Neural crest cell (in vitro differentiated cells): ENCODE measurements at places on chromosomes 7 and 10. TPM values are rescaled to one million over a fixed set of nuclear protein-coding genes. Genes with fewer than 3 reads are reported as not detected.
A peak's percentile ranks its signal among the peaks of the same experiment; 100 is the strongest.

TMEM213 gene
- total RNA-seq = not detected in 2 replicates

- no peak for DNase-seq
Measured at GRCh38 chr7:65955718-65956117, 26.3 kb downstream of the GUSB start.

GRCh38 chr7:153530441-153530840 is 521.8 kb upstream of the DPP6 start:
- DNase-seq = no peak

CALU gene
- total RNA-seq = 139 and 145 TPM in 2 replicates

DNA sequence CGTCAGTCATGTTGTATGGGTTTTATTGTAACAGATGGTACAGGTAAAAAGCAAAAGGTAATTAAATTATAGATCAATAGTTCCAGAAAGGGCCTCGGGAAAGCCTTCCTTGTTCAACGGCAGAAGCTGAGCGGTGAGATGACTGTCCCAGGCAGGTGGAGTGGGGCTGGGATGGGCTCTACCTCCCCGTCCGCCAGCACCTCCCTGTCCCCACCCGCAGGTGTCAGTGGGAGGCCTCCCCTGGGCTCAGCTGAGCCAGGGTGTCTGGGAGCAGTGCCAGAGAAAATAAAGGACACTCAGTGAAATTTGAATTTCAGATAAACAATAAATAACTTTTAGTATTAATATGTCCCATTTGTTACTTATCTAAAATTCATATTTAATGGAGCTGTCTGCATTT is 58.9 kb downstream of the CLRN3 start:
- DNase-seq = no peak

SGCE gene
- total RNA-seq = 44.9 and 51.9 TPM in 2 replicates

GRCh38 chr10:34666008-34666704 is 148.9 kb downstream of the PARD3 start:
- DNase-seq = no peak

GRCh38 chr7:7581531-7582179 is 15.0 kb downstream of the MIOS start:
- no peak for DNase-seq

GRCh38 chr10:6195846-6196245 is 6.9 kb upstream of the PFKFB3 start:
- no peak for DNase-seq

DNA sequence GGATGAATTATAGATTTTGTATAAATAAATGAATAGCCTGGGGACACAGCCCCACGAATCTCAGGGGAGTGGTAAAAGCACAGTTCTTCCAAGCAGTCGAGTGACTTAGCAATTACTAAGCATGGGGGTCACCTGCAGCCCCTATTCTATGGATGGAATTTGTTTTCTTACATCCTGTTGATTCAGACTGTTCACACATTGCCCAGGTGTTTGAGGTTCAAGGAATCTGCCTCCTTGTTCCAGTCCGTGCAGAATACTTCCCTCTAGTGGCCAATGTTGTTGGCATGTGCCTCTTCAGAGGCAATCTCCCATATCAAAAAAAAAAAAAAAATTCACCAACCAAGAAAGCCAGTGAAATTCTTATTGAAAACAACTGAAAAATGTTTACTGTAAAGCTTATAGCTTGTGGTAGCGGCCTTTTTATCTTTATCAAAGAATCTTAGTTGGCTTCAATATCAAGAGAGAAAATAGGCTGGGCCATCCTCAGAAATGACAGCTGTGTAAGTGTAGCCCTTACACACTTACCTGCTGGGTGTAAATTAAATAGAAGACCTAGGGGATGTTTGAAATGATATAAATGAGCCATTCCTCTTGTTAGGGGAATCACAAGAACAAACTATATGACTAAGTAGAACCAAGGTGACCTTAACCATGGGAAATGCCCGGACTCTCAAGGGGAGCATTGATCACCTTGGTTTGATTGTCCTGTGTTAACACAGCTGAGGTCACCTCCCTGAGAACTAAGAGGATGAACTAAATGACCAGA is 7.8 kb downstream of the LIPM start:
- no peak for DNase-seq

NPTX2 gene
- total RNA-seq = 15.9 and 16.3 TPM in 2 replicates

OIT3 gene
- total RNA-seq = 0.09 TPM in 1 of 2 replicates, not detected in the other

- DNase-seq = no peak
Measured at GRCh38 chr10:44895280-44895679, 15.9 kb upstream of the TMEM72 start.

DNA sequence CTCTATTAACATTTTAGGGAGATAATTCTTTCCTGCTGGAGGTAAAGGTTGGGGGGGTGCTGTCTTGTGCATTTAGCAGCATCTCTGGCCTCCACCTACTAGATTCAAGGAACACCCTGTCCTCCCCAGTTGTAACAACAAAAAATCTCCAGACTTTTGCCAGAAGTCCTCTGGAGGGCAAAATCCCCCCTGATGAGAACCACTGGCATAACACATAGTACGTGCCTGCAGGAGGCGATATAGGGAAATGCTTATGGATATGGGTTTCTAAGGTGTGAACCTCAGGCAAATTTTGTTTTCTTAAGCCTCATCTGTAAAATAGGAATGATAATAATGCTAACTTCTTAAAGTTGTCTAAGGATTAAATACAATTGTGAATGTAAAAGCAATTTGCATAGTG is 2.9 kb upstream of the OSBPL3 start:
- no peak for DNase-seq

CHN2 gene
- total RNA-seq = 15.4 and 15.9 TPM in 2 replicates

GRCh38 chr10:22894714-22895113 is 33.1 kb upstream of the ARMC3 start:
- DNase-seq = no peak

SSC4D gene
- 1.0 and 1.1 TPM in 2 replicates for total RNA-seq

GIMAP7 gene
- not detected in 2 replicates for total RNA-seq

DNA sequence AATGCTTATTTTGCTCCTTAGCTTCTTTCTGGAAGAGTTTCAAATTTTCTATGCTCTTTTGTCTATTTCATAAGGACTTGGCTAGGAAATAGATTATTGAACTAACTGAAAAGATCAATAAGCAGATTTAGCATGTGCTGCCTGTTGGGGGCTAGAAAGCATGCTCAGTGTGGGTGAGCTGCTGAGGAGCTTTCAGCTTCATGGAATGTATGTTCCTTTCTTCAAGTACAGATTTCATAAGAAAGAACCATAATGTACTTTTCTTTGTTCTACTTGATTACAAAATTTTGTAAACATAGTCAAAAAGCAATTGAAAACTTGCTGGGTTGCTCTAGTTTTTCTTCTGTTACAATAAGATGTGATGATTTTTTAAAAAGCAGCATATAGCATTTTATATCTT is 73.8 kb downstream of the TAF3 start:
- DNase-seq = no peak

NUTM2E gene
- 1.6 and 2.0 TPM in 2 replicates for total RNA-seq

- DNase-seq = peak; percentile 27
Measured at GRCh38 chr7:97179454-97180104, 62.1 kb downstream of the SDHAF3 start.

- no peak for DNase-seq
Measured at GRCh38 chr10:124725171-124725631, 19.0 kb downstream of the FAM53B start.

GRCh38 chr10:66214721-66215404 is 711.0 kb upstream of the LRRTM3 start:
- DNase-seq = no peak

STEAP1B gene
- total RNA-seq = 9.5 and 10.8 TPM in 2 replicates

GRCh38 chr7:74525881-74526280 is 72.2 kb downstream of the GTF2IRD1 start:
- DNase-seq = no peak

DNA sequence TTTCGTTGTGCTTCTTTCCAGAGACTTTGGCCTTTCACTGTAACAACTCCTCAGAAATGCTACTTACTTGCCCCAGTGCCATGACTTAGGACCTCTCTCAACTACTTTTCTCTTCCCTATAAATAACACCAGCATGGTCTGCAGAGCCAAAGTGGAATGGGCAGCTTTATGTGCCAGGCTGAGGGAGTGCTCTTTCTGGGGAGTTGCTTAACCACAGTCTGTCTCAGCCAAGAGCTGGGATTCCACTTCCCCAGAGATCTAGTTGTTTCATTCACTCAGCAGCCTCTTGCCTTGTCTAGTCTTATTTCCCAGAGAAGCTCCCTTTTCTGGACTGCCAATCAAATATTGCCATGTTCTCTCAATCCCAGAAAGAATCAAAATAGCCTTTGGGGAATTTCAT is 912.2 kb downstream of the GRID1 start:
- no peak for DNase-seq

DNA sequence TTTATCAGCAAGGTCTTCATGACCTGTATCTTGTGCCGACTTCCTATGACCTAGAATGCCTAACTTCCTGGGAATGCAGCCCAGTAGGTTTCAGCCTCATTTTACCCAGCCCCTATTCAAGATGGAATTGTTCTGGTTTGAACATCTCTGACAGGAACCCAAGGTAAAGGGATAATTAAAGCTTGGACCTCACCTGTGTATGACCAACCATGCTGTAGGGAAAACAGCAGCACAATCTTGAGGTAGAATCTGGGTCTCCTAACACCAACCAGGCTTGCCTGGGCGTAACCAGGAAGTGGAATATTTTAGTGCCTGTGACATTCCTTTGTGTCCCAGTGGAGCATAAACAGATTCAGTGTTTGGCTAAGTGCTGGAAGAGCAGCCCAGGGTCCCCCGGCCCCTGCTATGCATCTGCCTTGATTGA is 94.1 kb downstream of the PFKFB3 start:
- DNase-seq = no peak

DNA sequence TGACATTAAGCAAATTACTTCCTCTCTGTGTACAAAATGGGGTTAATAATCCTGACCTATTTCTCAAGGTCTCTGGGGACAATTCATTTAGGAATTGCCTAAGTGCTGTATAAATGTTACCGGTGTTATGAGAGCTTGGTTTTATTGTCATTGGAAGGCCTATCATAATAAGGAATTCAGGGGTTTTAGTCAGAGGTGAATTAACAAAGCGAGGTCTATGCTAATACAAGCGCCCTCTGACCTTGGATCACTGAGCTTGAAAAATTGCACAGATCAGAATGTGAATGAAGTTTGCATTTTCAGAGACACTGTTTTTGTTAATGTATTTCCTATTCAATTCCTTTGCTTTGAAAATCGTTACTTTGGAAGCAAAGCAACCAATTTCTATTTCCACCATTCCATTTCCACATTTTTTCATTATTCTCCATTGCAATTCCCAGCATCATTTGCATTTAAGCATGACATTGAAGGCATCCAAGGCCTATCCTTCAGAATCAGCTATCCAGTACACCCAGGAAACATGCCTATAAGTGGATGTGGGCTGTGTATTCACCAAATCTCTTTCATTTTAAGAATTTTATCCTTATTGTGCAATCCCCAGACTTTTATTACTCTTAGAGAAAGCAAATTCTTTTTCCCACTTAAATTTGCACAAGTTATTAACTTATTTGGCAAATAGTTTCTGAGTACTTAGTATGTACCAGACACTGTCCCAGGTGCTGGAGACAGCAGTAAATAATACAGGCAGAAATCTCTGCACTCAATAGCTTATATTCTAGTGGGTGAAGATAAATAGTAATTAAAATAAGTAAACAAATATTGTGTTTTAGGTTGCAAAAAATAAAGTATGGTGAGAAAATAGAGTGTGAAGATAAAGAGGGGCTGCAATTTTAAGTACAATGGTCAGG is 133.1 kb downstream of the NRCAM start:
- no peak for DNase-seq

- no peak for DNase-seq
Measured at GRCh38 chr10:21487416-21488180, 37.9 kb downstream of the SKIDA1 start.

DNA sequence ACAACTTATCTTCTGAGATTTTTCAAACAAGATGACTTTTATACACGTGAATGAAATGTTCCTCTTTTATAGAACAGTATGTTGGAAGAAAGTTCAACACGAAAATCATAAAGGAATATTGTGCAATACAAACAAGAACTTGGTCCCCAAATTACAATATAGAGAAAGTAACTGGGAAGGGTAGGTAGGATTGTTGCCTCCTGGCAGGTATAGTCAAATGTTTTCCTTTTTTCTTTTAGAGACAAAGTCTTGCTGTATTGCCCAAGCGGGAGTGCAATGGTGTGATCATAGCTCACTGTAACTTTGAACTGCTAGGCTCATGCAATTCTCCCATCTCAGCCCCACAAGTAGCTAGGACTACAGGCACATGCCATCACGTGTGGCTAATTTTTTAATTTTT is 582.6 kb downstream of the PARD3 start:
- no peak for DNase-seq

GRCh38 chr7:46871516-46871915 is 710.4 kb downstream of the TNS3 start:
- DNase-seq = no peak

DNA sequence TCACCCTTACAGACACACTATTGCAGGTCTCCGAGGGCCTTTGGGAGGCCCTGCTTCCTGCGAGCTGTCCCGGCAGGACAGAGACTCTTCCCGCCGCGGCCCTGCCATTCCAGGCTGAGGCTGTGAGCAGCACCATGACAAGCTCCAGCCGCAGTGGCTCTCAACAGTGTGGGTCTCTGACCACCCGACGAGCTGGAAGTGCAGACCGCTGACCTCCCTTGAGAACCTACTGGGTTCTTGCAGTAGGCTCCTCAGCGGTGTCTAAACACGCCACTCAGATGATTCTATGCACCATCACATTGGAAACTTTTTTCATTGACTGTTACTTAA is 303.4 kb downstream of the WDR37 start:
- no peak for DNase-seq

GRCh38 chr10:7230951-7231350 is 179.9 kb downstream of the SFMBT2 start:
- no peak for DNase-seq

DNA sequence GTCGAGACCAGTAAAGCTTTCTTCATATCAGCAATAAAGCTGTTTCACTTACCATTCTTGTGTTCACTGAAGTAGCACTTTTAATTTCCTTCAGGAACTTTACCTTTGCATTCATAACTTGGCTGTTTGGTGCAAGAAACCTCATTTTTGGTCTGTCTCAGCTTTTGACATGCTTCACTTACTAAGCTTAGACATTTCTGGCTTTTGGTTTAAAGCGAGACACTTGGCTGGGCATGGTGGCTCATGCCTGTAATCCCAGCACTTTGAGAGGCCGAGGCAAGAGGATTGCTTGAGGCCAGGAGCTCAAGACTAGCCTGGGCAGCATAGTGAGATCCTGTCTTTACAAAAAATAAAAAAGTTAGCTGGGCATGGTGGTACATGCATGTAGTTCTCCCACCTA is 15.8 kb downstream of the PLEKHA1 start:
- no peak for DNase-seq

MOGAT3 gene
- total RNA-seq = not detected in 2 replicates

DNA sequence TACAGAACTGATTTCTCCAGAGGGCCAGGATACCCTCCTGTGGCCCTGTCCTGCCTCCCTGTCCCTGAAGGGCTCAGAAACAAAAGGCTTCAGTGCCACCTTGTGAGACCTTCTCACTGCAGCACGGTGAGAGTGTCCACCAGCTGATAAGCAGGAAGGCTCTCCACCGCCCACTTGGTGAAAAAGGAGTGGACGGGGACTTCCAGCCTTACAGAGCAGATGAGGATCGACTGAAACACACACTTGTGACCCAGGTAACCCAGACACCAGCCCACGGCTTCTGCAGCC is 330.1 kb downstream of the GRID1 start:
- no peak for DNase-seq
